ENCODE measurements at places on chromosomes 6 and 20.

DNA sequence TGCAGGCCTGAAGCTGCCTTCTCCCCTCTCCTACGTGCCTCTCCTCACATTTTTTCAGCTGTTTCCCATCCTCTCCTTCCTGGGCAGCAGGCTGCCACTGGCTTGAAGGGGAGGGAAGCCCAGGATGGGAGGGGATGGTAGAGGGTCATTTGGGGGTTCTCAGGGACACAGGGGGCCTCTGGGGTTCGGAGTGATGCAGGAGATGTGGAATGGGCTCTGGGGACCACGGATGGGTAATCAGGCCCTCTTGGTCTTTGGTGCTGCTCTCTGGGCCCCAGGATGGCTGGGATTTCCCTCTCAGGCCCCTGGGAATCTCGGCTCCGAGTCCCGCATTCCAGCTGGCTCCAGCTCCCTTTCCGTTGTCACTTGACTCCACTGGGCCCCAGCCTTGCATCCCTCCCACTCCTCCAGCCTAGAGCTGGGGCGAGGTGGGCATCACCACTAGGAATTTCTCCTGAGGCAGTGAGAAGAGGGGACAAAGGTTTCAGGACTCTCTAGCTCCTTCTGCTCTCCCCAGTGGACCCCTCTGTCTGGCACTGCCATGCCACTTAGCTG is 2.0 kb upstream of the DDR1 start:
- DNase-seq: no peak

DNA sequence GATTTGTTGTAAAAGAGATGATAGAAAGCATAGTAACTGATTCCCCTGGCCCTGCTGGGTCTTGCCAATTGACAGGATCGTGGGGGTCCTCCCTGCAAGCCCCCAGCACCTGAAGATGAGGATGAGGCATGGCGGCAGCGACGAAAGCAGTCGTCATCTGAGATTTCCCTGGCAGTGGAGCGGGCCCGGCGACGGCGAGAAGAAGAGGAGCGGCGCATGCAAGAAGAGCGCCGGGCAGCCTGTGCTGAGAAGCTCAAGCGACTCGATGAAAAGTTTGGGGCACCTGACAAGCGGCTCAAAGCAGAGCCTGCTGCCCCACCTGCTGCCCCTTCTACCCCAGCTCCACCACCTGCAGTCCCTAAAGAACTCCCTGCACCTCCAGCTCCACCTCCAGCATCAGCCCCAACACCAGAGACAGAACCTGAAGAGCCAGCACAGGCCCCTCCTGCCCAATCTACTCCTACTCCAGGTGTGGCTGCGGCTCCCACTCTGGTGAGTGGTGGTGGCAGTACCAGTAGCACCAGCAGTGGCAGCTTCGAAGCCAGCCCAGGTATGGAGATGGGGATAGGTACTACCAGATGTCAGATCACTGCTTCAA is 7.3 kb downstream of the PRRC2A start:
- no peak for DNase-seq

GRCh38 chr6:4760773-4761172 is 15.4 kb upstream of the CDYL start:
- no peak for DNase-seq

DNA sequence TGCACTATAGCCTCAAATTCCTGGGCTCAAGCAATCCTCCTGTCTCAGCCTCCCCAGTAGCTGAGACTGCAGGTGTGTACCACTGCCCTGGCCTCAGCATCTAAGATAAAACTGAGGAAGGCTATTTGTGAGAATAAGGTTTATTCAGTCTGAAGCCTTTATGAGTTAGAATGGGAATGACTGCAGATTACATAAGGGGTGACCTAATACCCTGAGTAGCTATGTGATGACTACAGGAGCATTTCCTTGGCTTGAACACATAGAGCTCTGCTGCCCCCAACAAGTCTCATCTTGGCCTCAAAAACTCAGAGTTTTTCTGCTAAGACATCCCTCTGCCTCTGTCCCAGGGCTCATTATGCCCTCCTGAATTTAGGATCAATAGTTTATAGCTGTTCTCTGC is 7.6 kb downstream of the GSS start:
- no peak for DNase-seq

GRCh38 chr20:45833030-45833882 is at the start of gene SNX21:
TSS of gene SNX21 (plus strand) at chr20:45833799. CDS start at chr20:45833920, 121 bp downstream.
- DNase-seq: no peak

DNA sequence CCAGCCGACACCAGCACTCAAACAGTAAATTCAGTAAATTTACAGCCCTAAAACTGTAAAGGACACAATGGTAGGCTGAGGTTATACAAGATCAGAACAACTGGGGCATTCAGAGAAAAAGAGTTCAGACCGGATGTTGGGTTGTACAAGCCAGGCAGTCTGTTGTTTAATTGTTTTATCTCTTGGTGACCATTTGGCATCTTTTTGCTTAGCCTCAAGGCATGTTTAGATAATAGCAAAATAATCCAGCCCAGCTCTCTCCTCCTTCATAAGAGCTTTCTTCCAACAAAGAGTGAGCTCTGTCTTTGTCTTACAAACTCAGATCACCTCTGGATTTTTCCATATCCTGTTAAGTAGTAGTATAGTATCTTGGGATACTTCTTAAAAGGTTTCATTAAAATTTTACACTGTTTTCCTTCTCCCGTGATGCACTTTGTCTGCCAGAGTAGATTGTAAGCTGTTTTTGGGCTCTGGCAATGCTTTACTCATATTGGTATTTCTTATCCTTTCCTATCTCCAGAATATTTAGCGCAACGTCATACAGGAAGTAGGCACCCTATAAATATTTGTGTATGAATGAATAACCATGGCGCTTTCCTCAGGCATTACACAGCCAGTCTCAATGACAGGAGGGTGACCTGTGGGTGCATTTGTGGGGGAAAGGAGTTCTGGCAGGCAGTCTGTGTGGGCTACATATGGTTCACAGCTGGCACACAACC is 35.6 kb upstream of the TRAM2 start:
- no peak for DNase-seq

DNA sequence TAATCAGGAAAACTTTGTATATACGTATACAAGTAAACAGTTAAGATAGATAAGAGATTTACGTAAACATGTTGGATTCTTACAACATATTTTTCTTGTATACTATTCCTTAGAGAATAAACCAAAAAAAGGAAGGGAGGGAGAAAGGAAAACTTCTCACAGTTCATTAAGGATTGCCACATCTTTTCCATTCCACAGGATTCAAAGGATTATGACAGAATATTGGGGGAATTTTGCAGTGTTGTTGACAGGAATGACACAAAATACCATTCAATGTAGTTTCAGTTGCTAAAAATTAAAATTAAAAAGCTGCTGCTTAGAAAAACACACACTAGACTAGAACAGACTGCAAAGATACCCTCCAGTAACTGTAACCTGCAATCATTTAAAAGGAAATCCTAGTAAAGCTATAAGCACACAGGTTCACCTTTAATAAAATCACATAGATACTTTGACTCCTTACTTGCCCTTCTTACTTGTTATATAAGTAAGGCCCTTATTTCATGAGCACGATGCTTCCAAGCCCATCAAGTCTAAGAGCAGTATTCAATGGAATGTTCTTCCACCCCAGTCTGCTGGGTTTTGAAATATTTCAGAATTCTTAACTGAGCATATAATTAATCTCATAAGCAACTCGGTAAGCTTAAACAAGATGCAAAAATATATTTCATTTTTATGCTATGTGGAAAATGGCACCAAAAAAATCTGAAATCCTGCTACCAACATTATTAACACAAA is 107.8 kb downstream of the SMLR1 start:
- no peak for DNase-seq

DNA sequence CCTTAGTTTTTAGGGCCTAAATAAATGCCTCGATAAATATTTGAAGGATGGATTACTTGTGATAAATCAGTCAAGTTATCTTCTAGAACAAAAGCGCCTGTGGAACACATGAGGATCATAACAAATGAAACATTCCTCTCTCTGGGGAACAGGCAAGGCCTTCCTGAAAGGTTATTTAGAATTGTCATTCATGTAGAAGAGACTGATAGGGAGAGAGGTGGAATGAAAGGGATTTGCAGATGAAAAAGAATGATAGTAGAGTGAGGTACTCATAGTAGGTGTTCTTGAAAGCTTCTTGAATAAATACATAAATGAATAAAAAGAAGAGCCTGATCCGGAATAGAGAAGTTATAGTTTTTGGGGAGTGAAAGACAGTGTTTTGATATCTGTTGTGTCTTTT is 30.5 kb downstream of the TSPYL4 start:
- no peak for DNase-seq

DNA sequence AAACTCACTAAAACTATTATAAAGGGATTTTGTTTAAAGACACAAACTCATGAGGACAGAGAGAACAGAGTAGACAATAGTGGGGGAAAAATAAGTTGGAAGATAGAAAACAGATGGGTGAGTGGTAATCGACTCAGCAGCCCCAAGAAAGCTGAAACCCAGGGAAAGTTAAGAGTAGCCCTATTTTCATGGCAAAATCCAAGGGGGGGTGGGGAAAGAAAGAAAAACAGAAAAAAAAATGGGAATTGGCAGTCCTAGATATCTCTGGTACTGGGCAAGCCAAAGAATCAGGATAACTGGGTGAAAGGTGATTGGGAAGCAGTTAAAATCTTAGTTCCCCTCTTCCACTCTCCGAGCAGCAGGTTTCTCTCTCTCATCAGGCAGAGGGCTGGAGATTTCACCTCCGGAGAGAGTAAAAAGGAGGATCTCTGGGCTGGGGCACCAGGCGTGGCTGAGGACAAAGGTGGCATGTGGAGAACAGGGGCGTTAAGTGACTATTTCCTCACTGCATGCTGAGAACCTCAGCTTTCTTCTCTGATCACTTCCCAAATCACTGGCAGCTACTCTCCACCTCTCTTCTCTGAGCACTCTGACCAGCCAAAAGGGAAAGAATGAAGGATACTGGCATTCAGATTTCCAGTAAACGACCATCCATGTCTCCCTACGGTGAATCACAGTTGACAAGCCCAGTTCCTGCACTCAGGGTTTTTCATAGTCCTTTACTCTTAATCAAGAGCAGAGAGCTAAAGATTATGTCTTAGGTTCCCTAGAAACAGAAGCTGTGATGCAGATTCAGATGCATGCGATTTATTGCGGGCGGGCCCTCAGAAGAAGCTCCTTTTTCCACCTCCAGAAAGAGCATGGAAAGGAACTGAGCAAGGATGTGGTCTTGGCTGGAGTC is 7.3 kb upstream of the RNF24 start:
- DNase-seq: no peak

- DNase-seq: peak; percentile 16
These were observed 32.4 kb upstream of the ADTRP start for GRCh38 chr6:11810854-11811643.

- no peak for DNase-seq
These were observed 113.5 kb upstream of the SNX9 start for GRCh38 chr6:157709555-157709954.

DNA sequence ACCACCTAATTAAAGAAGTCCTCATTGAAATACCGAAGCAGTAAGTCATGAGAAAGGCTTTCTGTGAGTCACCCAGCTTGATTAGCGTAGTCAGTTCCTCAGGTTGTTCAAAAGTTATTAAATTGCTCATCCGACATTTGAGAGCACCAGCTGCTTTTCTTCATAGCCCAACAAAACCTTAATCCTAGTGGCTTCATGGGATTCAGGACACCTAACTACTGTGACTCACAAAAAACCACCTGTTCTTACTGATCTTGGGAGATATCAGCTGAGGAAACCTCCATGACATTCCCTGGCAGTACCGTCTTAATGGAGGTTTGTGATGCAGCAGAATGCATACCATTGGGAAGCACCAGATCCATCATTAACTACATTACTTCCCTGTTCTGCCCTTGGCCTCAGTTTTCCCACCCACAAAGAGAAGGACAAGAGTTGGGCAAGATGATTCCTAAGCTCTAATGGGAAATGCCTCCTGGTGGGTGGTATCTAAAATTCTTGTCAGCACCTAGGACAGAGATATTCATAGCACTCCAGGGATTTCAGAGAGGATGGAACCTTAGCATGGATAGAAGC is 103.8 kb downstream of the KHDC1L start:
- DNase-seq: no peak

All from NCI-H2081 treated with DMSO at 0.1 percent for 48 hours (cell line).